ENCODE measurements at places on chromosomes 4 and X.
A peak's percentile ranks its signal among the peaks of the same experiment; 100 is the strongest.

DNA sequence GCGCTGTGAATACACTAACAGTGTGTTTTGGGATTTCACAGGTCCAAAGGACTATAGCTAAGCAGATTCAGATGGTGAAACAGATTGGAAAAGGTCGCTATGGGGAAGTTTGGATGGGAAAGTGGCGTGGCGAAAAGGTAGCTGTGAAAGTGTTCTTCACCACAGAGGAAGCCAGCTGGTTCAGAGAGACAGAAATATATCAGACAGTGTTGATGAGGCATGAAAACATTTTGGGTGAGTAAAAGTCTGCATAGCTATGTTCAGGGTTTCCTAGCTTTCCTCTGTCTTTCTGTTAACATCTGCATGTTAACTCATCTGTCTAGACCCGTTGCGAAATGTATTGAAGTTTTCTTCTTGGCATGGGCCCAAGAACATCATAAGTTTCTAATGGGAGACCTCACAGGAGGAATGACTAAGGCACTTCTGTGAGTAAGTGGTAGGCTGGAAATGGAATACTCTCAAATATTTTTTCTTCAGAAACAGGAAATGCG, 372.1 kb downstream of the BMPR1B start:
- no peak for DNase-seq

DNA sequence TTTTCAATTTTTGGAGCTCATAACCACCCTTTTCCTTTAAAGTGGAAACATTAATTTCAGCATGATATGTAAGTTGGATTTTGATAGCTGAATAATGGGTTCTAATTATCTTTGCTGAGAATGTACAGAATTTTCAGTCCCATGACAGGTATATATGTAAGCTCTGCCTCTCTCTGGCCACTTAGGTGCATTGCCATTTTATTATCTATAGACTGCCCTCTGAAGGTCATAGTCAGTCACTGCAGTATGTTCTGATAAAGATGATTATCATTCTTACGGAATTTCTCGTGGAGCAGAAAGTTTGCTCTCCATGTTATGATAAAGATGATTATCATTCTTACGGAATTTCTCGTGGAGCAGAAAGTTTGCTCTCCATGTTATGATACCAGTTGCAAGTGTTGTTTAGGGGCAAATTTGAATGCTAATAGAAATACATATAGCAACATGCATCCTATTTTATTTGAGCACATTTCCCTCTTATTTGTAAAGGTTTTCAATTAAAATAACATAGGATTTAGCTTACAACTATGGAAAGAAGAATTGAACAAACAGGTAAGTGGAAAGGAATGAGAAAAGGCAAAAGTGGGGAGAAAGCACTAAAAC, 10.4 kb downstream of the AFP start:
- no peak for DNase-seq

DNA sequence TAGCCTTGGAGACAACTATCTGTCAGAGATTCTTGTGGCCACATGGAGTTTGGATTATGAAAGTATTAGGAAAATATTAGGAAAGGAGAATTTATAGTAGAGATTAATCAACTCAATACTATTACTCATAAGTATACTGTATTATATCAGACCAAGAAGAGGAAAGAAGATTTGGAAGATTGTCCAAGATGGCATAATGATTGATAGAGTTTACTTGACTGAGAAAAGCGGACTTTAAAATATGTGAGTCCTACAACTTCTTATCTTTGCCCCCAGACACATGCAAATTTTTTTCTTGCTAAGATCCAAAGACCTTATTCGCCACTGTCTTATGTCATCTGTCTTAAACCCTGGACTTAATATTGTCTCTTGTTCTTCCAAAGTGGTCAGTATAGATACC, 54.8 kb upstream of the SHISA3 start:
- DNase-seq: no peak

- peak; percentile 48 for DNase-seq
These were observed 14.3 kb downstream of the CFAP99 start for GRCh38 chr4:2432991-2433530.

GRCh38 chr4:3420606-3420955, 21.2 kb upstream of the HGFAC start:
- no peak for DNase-seq

GRCh38 chrX:136636121-136636520, 11.8 kb upstream of the CD40LG start:
- peak; percentile 78 for DNase-seq

DNA sequence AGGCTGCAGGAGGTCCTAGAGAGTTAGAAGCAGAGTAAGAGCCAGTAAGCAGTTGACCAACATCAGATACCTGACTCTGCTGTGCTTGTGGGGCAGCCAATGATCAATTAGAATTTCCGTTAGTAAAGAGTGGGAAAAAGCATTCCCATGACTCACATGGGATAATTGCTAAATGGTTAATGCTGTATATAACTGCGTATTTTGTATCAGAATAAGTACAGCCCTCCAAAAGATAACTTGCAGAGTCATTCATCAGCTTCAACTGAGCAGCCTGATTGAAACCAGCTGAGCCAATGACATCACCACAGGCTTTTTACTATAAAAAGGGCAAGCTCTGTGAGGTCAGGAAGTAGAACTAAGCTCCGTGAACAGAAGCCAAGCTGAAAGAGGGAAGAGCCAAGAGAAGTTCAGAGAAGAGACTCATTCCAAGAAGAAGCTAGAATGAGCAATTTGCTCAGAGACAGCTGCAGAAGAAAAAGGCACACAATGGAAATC, 67.9 kb downstream of the PPP3CA start:
- no peak for DNase-seq

DNA sequence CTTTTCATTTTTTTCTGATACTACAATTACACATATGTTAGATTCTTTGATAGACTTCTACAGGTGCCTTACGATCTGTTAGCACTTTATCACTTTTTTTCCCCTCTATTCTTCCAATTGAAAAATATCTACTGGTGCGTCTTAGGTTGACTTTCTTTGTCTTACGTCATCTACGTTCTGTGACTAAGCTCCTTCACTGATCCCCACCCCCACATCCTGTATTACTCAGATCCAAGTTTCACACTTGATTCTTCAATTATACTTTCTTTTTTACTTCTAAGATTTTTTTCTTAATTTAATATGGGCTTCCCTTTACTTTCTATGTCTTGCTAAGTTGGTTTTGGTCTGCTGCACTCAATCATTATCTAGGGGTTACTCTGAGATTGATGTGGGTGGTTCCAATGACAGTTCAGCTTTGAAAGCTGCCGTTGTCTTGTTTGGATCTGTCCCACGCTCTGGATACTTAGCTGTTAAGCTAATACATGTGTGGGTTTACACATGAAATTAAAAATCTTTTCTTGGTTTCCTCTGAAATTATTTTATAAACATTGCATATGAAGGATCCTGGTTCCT, 1321.1 kb downstream of the RAPGEF2 start:
- DNase-seq: no peak

- DNase-seq: no peak
These were observed 132.5 kb downstream of the TBCK start for GRCh38 chr4:106183551-106183950.

GRCh38 chr4:113556382-113557134, 205.0 kb downstream of the CAMK2D start:
- DNase-seq: no peak

DNA sequence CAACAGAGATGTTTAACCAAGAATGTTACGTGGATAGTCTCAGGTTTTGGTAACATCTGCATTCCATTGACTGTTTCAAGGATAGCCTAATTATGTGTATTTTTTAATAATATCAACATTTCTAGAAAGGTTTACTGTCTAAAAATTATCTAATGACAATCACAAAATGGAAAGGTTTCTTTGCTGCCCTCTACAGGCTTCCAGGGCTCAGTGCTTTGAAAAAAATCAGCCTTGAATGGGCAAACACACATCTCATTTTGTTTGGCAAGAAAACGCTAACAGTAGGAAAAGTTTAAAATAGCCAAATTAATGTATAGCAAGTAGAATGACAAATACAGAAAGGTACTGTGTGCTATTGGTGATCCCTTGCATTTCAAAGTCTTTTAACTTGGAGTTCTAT, 223.4 kb upstream of the PRPS2 start:
- DNase-seq: no peak

DNA sequence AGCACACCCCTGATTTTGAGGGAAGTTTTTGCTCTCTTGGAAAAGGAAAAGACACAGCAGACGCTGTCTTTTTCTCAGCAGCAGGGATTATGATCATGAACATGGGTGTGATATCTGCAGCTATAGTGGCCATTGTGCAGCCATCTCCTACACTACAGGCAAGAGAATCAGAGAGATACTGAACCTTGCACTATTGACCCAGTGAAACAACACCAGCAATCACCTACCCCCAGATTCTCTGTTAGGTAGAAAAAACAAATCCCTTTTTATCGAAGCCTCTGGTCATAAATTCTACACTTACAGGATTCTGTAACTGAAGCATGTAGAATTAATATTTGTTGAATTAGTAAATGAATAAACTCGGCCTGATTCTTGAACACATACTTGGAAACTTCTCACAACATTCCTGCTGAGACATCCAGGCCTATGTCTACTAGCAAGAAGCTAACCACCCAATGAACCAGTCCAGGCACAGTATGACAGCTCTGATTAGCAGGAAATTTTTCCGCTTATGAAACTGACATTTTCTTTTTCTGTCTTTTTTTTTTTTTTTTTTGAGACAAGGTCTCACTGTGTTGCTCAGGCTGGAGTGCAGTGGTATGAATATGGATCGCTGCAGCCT, 5.0 kb upstream of the AFAP1 start:
- no peak for DNase-seq

- no peak for DNase-seq
These were observed 6.4 kb downstream of the EDA2R start for GRCh38 chrX:66632473-66632872.

DNA sequence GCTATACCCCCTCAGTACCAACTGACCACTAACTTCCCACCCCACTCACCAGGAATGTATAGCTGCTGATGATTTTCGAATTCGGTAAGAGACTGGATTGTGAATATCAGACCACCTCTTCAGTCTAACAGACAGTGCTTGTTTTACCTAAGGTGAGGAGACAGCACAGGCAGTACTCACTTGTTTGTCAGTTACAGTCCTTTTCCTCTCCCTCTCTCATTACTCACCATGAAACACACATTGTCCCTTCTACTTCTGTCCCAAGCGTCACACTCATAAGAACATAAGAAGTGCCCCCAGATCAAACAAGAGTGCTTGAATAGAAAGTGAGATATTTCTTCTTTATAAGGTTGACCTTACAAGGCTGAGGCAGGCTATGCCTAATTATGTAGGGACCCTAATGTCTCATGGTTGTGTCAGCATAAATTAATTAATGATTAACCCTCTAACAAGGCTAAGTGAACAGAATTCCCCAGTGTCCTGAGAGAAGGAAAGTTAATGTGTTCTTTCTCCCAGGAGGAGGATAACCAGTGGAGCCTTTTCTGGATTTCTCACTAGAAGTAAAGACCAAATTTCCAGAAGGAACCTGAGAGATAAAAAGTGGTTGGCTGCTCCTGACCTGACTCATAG, 32.2 kb downstream of the ZCCHC12 start:
- no peak for DNase-seq

DNA sequence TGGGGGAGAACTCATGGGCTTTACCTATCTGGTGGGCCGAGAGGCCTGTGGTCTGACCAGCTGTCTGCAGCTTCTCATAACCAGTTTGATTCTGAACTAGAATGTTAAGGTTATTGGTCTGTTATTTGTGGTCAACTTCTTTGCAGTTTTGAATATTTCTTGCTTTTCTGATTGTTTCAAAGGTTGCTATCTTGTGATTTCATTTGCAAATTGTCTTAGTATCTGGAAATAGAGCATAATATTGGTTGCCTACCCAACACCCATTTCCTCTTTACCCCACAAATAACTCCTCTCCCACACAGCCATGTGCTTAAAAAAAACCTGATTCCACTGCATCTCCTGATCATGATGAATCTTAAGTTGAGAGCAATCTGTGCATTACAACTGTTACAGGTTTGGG, 39.1 kb upstream of the BMP2K start:
- DNase-seq: no peak

DNA sequence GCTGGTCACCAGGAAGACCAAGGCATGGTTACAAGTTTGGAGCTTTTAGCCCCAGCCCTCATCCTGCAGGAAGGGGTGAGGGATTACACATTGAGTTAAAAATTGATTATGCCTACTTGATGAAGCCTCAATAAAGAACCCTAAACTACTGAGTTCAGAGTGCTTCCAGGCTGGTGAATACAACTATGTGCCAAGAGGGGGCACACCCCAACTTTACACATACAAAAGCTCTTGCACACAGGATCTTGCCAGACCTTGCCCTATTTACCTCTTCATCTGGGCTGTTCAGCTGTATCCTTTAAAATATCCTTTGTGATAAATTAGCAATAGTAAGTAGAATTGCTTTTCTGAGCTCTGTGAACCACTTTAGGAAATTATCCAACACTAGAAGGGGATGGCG, 489.3 kb downstream of the INPP4B start:
- no peak for DNase-seq

Data from ecto neural progenitor cell (in vitro differentiated cells).